ENCODE measurements at places on chromosomes 2 and 18. TPM values are rescaled to one million over a fixed set of nuclear protein-coding genes. Genes with fewer than 3 reads are reported as not detected.

ASAP2 gene
- total RNA-seq = 0.34 TPM

AGAP1 gene
- 1.3 TPM for total RNA-seq

IL36G gene
- total RNA-seq = not detected

ACMSD gene
- total RNA-seq = not detected

LBX2 gene
- total RNA-seq = 0.35 TPM
